ENCODE measurements at places on chromosomes 12 and 14.

- DNase-seq = no peak
Measured at GRCh38 chr12:55733858-55734257, 5.0 kb upstream of the CD63 start.

- DNase-seq = no peak
Measured at GRCh38 chr12:3892631-3893030, 19.4 kb upstream of the PARP11 start.

DNA sequence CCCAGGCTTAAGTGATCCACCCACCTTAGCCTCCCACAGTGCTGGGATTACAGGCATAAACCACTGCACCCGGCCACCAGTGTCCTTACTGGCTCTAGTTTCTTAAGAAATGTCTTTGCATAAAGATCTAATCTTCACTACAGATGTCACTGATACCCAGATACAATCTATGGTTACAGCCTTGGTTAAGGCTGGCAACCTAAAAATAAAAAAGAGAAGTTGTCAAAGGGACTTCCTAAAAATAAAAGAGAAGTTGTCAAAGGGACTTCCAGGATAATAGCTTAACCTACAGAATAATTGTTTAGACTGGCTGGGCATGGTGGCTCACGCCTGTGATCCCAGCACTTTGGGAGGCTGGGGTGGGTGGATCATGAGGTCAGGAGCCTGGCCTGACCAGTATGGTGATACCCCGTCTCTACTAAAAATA, 27.6 kb downstream of the ETFBKMT start:
- peak; percentile 81 for DNase-seq

DNA sequence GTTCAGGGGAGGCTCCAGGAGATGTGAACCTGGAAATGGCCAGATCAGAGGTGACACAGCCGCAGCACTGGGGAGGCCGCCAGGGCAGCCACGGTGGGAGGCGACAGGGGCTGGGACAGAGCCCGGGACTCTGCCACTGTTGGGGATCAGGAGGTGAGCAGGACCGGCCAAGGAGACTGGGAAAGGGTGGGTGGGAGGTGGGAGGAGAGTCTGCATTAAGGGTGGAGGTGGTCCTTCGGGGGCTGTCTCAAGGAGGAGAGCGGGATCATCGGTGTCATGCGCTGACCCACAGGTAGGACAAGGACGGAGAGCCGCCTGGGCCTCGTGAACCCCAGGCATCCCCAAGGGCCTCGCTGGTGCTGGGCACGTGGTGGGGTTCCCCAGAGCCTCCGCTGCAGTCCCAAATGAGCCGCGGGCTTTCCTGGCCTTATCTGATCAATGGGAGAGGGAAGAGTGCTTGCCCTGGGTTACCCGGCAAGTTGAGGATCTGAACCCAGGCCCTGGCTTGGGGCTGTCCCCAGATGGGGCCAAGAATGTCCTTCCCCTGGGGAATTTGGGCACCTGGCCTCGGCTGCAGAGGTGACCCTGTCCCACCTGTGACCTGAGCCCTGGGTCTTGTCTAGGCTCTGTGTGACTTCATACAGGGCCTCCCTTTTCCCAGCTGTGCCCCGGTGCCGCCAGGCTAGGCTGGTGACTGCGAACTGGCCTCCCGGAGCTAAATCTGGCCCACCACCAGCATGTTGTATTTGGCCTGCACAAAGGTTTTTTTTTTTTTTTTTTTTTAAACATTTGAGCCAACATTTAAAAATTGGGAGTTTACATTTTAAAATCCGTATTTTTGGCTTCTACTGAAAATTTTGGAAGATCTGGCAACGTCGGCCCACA, 13.2 kb downstream of the BEGAIN start:
- DNase-seq = no peak

DNA sequence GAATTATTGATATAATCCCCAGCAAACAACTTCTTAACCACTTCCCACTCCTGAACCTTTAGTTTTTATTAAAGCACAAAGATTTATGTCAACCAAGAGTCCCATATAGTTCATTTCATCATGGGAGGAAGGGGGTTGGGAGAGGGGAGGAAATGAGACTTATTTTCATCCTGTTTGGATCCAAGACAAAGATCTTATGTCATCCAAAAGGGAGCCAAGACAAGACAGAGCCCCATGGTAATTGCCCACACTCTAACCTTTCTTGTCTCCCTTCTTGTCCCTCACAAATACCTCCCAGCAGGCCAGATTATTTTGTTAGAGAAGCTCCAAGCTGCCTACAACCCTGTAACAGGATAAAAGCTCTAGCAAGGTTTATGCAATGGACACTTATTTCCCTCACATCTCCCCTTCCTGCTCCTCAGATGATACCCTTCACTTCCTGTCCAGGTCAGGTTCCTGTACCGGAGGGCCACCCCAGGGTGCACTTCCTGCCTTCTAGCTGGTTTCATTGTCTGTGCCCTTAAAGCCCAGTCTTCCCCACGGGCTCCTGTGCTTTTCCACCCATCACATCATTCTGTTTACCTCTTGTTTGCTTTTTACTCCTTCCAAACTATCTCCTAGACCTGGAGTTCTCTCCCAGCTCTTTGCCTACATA, 123.7 kb upstream of the MDM1 start:
- DNase-seq = no peak

DNA sequence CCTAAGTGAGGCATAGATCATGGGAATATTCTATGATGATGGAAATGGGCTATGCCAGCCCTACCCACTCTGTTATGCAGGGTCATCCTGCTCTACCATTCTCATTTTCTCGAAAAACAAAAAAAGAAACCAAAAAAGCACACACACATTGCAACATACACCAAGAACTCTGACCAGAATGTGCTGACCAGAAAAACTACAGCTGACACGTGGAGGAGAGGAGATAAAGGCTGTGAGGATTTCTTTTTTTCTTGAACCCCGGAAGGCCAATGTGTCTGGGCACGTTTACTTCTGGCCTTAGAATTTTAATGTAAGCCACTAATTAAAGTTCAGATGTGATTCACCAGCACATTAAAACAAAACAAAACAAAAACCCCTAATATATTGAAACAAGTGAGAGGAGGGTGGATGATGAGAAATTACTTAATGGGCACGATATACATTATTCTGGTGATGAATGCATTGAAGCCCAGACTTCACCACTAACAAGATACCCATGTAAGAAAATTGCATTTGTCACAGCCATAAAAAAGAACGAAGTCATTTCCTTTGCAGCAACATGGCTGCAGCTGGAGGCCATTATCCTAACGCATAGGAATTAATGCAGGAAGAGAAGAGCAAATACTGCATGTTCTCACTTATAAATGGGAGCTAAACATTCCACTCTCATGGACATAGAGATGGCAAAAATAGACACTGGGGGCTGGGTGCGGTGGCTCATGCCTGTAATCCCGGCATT, 66.3 kb upstream of the PLEKHG3 start:
- no peak for DNase-seq

GRCh38 chr12:74614426-74614825, 76.8 kb downstream of the ATXN7L3B start:
- DNase-seq = no peak

DNA sequence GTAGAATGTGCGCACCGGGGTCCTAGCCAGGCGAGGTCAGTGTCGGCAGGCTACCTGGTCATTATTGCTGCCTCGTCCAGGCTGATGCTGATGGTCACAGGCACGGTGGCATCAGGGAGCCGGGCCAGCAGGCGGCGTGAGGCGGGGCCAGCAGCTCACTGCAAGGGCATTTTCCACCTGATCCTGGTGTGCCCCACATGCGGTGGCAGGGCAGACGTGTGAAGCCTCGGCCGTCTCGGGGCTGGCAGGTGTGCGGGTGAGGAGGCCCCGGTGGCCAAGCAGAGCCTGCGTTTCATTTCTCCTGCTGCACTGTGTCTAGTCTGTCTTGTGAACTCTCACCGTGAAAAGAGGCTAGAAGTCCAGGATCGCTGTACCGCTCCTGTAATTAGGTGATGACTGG, 12.0 kb upstream of the AMN start:
- DNase-seq = no peak

- peak; percentile 42 for DNase-seq
Measured at GRCh38 chr14:103111232-103111868, 11.9 kb upstream of the TNFAIP2 start.

- DNase-seq = no peak
Measured at GRCh38 chr14:36998686-36999085, 173.7 kb downstream of the SLC25A21 start.

GRCh38 chr14:66037361-66037760, 448.8 kb upstream of the CCDC196 start:
- no peak for DNase-seq

DNA sequence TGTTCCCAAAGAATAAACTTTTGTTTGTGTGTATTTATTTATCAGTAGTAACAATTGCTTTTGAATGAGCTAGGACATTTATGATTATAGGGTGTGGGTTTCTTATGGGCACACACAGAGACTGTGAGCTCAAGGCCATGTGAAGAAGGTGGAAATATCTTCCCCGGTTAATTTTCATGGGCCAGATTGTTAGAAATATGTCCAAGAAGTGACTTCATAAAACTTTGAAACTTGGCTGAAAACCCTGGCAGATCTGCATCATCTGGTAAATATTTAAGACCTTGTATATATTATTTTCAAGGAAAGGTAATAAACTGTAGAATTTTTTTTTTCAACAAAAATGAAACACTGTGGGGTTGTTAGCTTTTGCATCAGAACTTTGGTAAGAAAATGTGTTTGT, 53.5 kb upstream of the RNU6-8 start:
- DNase-seq = no peak

GRCh38 chr14:106507354-106507753, 981.0 kb downstream of the TMEM121 start:
- DNase-seq = no peak

DNA sequence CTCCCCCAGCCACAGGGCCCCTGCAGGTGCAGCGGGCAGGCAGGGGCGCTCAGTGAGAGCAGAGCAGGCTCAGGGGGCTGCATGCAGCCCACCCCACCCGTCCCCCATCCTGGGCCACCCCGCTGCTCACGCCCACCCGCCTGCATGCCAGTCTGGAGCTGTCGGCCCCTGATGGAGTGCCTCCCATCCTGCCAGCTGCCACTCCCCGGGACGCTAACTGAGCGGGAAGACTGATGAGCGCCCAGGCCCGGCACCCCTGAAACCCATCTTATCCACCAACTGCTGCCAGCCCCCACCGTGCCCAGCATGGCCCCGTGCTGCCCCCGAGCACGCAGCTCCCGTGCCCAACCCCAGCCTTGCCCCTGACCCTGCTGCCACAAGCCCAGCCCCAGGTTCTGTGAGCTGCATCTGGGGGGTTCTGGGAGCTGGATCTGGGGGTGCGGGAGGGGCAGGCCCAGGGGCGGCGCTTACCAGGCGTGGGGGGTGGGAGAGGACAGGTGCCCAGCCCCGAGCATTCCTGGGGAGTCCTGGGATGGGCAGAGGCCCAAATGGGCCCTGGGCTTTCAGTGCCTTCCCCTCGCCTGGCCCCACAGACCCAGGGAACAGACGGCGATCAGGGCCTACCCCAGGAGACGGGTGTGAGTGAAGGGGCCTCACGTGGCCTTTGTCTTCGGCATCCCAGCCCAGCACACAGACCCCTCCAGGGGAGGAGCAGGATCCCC, 13.3 kb downstream of the AKT1 start:
- no peak for DNase-seq

GRCh38 chr14:77037215-77037937, 8.9 kb upstream of the IRF2BPL start:
- no peak for DNase-seq

- no peak for DNase-seq
Measured at GRCh38 chr12:52598966-52599365, 2.3 kb downstream of the KRT72 start.

GRCh38 chr14:62557416-62557815, 487.8 kb downstream of the KCNH5 start:
- no peak for DNase-seq

DNA sequence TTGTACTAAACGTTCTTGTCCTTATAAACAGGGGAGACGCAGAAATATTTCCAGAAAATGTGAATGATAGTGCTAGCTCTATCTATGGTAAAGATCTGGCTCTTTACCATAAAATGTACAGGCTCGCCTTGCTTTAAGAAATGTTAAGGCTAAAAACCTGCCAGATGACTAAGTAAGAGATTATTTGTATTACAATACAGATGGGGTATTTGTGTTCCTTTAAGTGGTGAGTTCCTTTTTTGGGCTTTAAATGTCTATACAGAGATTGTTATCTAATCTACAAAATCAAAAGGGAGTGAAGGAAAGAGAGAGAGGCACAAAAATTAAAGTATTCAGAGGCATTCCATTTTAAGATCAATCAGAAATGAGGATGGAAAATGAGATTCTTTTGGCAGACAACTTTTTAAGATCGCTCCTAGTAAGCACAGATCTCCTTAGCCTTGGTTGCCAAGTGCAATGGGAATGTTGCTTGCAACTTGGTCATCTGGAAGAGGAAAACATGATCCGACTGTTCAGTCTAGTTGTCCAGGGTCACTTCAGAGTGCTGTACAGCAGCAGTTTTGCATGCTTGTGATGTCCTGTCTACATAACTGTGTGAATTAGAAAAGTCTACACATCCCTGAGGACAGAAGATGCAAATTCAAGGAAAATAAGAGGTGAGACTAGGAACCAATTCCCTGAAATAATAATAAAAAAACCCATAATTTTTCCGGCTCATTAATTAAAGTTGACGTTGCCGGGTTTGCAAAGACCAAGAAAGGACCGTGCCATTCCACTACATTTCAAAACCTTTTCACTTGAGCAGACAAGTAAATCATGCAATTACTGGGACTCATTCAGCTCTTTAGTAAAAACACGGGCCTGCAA, 380.8 kb downstream of the EGLN3 start:
- no peak for DNase-seq

GRCh38 chr14:93085911-93086310, 29.8 kb downstream of the ITPK1 start:
- no peak for DNase-seq

DNA sequence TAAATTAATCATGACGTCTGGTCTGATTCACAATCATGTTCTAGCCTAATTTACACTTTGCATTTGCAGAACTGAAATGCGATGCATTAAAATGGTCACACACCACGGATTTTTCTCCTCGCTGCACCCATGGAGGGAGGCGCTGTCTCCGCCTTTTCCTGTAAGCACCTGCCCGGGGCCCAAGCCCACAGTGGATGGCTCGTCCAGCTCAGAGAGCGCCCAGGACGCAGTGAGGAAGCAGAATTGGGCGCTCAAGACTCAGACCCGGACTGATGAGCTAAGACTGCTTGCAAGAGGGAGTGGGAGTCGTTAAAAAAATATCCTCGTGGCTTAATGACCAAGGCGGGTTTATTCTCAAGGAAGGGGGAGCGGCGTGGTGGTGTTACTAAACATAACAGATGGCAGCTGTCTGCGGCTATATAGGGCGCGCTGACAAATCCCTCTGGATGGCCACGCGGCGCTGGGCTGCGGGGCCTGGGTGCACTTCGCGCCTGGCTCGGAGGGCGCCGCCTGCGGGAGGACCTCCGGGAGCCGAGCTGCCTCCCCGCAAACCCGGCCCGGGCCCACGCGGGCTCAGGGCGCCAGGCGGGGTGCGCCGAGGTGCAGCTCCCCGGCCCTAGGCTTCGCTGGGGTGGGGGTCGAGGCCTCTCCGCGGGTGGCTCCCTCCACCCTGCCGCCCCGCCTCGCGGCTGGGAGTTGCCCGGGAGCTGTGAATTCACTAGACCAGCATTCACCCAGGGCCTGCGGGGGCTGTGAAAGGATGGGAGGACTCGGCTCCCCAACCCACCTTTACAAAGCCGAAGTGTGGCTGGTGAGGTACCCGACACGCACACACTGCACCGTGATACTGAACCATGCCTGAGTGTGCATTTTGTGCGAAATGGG, 78.7 kb downstream of the PPM1A start:
- no peak for DNase-seq
